Activated T-helper 17 cell treated with anti-CD3 and anti-CD28 coated beads, Interleukin-2, amount 50 U/mL, for 72 hours (primary cell): ENCODE measurements at places on chromosomes 13 and 19. TPM values are rescaled to one million over a fixed set of nuclear protein-coding genes. Genes with fewer than 3 reads are reported as not detected.

DNA sequence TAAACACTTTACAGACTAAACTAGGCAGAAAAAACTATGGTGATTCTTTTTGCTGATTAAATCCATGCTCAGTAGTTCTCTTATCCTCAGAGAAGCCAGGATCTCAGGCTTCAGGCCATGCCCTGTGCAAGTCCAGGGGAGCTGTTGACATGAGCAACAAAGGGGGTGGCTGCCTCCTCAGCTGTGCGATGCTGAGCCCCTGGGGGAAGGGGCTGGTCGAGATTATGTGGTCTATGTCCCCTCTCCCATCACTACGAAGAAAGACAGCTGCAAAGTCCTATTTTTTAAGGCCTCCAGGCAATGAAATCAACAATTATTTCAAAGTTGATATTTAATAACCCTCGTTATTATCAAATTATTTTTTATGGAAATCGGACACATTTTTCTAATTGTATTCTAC, 37.0 kb downstream of the IRS2 start:
- H3K4me1 ChIP-seq: peaks cover 1% of the 10 kb centered on the region
- H3K36me3 ChIP-seq: peaks cover 17% of the 10 kb centered on the region
- peaks cover 1% of the 10 kb centered on the region for H3K27me3 ChIP-seq
- ATAC-seq: no peak

GRCh38 chr13:66296328-66296727, 933.8 kb downstream of the PCDH9 start:
- ATAC-seq: no peak
- no peaks in the 10 kb centered on the region for H3K27me3 ChIP-seq
- H3K27ac ChIP-seq: no peak overlapping the region
- no peak overlapping the region for H3K4me3 ChIP-seq

DNA sequence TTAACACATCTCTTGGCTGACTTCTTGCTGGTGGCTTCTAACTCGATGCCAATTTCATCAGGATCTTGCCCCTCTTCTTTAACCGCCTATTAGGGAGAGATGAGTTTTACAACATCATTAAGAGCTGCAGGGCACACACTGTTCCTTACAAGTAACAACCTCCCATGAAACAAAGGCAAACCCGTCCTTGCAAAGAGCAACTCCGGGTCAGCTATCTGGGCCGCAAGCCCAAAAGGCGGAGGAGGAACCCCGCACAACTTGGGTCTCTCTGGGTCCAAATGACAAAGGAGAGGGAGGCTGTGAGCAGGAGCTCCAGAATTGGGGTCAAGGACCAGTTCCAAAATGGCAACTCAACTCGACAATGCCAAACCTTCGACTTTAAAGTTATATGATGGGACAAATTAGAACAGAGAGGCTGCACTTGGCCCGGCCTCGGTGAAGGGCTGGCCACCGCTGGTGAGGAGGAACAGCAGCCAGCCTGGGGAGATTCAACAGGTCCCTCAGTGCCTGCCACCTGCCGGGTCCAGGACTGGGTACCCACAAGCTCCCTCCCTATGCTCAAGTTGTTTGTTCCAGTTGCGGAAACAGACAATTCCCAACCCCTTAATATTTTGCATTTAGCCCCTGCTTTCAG, 1.1 kb downstream of the SAFB2 start:
- H3K36me3 ChIP-seq: peaks cover 98% of the 10 kb centered on the region
- peaks cover 39% of the 10 kb centered on the region for H3K4me1 ChIP-seq
- H3K27me3 ChIP-seq: no peaks in the 10 kb centered on the region

- peak overlapping the region; percentile 75 for H3K27ac ChIP-seq
- peak; percentile 17 for ATAC-seq
- peaks cover 27% of the 10 kb centered on the region for H3K36me3 ChIP-seq
- peaks cover 17% of the 10 kb centered on the region for H3K4me1 ChIP-seq
- no peaks in the 10 kb centered on the region for H3K27me3 ChIP-seq
Observed at GRCh38 chr19:19900139-19900728, 512 bp upstream of the ZNF93 start.

- H3K4me1 ChIP-seq: no peaks in the 10 kb centered on the region
- no peak overlapping the region for H3K27ac ChIP-seq
- no peaks in the 10 kb centered on the region for H3K36me3 ChIP-seq
- no peak for ATAC-seq
Observed at GRCh38 chr13:108049211-108049610, 166.1 kb downstream of the LIG4 start.

Gene ZNF530
- total RNA-seq: 9.9 TPM

Gene DACH1
- not detected for total RNA-seq

Gene B9D2
- total RNA-seq: 9.5 TPM
